ENCODE measurements at places on chromosomes 3 and 15.

GRCh38 chr15:35723120-35723847, 177.3 kb upstream of the DPH6 start:
- DNase-seq: no peak

DNA sequence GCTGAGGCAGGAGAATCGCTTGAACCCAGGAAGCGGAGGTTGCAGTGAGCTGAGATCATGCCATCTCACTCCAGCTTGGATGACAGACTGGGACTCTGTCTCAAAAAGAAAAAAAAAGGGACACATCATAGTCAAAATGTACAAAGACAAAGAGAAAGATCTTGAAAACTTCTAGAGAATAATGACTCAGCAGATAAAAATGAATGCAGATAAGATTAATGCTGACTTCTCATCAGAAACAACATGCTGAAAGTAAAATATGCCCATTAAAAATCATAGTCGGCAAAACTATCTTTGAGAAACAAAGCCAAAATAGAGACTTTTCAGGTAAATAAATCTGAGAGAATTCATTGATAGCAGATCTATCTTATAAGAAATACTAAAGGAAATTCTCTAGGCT, 271.1 kb upstream of the GPR149 start:
- DNase-seq: no peak

- DNase-seq: no peak
Observed at GRCh38 chr3:43707998-43708397, 17.3 kb downstream of the ABHD5 start.

- DNase-seq: no peak
Observed at GRCh38 chr15:99635794-99636193, 70.0 kb downstream of the MEF2A start.

- no peak for DNase-seq
Observed at GRCh38 chr3:152558386-152558785, 276.5 kb upstream of the P2RY1 start.

DNA sequence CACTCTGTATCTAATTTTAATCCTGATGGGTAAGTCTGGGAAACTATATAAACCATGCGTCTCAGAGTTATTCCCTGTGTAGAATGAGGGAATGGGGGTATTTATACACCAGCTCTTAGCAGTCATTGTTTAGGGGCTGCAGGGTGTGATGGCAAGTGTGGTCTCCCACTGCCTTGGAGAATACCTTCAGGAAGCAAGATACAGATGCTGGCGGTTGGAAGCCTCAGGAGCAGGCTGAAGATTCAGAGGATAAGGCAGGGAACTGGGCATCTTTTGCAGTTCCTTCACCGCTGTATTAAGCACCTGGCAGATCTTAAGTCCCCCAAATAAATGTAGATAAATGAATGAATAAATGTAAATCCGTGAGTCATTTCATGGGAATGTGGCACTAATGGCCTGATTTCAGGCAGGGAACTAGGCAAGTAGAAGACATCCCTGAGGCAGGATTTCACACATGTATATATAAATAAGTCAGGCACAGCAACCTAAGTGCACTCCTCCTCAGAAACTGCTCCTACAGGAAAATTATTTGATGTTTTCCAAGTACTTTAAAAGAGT, 209.2 kb upstream of the GADL1 start:
- DNase-seq: no peak

GRCh38 chr15:65410972-65411371, 11.8 kb downstream of the IGDCC4 start:
- no peak for DNase-seq

DNA sequence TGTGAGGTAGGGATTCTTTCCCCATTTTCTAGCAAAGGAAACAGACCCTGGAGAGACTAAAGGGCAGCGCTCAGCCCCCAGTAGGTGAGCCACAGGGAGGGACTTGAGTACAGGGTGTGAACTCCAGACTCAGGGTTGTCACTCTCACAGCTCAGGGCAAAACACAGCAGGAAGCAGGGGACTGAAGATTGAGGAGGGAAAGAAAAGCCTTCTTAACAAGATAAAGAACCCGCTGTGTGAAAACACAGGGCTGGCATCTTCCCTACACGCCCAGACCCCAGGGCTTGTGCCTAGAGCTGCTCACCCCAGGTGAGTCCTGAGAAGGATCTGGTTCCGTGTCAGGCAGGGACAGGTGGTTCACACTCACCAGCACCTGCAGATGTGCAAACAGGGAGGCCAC, 59.6 kb downstream of the ABTB1 start:
- DNase-seq: no peak

- DNase-seq: no peak
Observed at GRCh38 chr15:89278307-89278706, 34.5 kb downstream of the FANCI start.

DNA sequence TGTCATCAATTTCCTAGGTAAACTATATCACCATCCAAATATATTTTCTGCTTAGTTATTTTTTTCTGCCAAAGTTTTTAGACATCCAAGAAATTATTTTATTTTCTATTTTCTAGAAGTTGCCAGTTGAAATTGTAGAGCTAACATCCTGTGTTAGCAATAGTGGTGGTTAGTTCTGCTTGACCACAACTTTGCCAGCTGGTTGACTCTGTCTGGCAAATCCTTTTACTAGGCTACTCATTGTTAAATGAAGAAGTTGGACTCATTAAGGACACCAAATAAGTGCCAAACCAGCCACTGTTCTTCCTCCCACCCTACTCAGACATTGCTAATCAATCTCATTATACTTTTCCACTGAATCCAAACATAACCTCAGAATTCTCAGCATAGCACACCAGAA, 15.4 kb upstream of the CRBN start:
- DNase-seq: no peak

- no peak for DNase-seq
Observed at GRCh38 chr15:49045751-49046219, 461 bp downstream of the SECISBP2L start.

GRCh38 chr3:127195417-127195816, 2.5 kb downstream of the PRR23E start:
- no peak for DNase-seq

GRCh38 chr3:23945913-23946687, 1.0 kb downstream of the NR1D2 start:
- peak; percentile 98 for DNase-seq

DNA sequence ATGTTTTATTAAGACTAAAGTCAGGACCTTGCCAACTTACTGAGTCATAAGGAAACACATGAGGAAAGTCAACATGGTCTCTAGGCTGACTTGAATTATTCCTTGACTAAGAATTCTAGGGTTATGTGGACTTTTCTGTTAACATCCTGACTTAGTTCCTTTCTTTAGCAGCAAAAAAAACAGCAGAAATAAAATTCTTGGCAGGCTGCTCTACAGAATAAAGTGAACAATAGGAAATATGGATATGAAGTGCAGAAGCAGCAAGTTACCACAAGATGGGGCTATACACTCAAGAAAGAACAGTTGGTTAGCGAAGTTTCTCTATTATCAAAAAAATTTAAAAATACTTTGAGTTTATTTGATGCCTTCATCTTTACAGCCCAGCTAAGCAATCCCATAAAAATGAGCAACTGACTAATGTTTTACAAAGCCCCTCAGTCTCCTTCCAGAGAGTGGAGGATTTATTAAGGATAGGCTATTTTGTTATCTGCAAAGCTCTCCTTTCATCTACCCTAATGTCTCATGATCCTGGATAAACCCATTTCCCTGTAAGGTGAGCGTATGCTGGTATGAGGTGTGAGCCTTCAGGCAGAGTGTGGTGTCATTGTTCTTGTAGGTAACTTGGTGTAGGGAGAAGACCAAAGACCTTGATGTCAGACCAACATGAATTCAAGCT, 23.1 kb upstream of the MCCC1 start:
- peak; percentile 16 for DNase-seq

DNA sequence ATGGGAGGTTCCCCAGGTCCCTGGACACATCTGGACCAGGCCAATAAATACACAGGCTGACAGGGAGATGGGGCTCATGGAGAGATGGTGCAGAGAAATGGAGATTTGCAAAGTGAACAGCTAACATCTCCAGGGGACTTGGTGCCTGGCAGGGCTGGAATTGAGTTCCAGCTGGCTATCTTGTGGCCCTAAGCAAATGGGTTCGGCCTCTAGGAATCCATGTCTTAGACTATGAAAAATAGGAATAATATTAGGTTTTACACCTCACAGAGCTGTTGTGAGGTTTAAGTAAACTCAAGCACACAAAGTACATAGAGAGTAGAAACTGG, 82.9 kb upstream of the SPATA12 start:
- no peak for DNase-seq

DNA sequence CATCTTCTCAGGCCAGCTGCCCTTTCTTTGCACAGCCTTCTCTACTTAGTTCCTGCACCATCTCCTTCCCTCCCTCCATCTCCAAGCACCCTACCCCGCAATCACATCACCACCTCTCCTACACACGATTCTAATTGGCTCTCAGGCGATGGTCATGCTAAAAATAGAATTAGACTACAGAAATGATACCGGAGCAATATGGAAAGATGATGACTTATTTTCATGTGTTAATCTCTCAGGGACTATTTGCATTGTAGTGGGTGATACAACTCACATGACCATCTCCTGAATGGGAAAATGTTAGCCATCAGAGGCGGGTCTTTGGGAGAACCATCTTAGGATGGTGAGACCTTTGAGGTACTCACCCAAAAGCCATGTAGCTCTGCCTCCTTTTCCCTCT, 54.7 kb upstream of the PPARG start:
- no peak for DNase-seq

DNA sequence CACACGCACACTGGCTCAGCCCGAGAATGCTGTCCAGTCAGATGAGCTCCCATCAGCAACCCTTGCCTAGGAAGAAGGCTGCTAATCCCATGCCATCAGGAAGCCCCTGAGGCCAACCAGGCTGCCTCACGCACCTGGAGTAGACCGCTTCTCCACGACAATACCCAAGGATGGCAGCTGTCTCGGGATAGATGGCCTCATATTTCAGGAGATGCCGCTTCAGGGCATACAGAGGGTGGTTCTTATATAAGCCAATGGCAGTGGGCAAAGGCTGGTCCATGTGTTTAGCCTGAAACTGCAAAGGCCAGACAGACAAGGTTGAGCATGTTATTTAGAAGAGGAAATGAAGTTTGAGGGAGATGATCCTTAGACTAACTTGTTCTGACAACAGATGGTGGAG, 22.2 kb downstream of the XPC start:
- DNase-seq: no peak

DNA sequence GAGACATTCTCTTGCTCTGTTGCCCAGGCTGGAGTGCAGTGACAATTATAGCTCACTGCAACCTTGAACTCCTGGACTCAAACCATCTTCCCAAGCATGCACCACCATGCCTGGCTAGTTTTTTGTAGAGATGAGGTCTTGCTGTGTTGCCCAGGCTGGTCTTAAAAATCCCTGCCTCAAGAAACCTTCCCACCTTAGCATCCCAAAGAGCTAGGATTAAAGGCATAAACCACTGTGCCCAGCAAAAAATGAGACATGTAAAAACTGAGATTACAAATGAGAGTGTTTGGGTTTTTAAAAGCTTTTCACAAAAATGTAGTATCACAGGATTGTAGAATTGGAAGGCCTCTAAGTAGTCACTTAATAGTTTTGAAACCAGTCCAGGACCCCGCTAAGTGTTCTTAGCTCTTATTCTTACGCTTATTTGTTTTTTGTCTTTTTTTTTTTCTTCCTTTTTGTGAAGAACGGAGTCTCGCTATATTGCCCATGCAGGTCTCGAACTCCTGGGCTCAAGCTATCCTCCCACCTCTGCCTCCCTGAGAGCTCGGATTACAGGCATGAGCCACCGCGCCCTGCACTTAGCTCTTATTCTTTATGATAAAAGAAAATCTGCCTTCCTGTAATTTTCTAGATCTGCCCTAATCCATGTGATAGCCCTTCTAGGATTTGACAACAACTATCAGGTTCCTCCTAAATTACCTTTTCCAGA, 31.5 kb downstream of the KLHL18 start:
- DNase-seq: no peak

DNA sequence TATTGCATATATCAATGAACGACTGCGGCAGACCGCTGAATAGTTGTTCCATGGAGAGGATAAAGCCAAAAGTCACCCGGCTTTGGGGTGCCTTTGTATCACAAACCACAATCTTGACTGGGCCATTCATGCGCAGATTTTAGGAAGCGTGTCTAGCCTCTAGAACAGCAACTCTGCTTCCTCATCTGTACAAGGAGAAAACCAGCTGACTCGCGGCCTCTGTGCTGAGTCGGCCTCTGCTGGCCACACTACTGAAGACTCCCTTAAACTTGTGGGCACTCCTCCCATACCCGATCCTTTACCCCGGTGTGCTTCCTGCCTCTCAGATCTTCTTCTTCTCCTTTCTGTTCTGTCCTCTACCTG, 872 bp downstream of the DLEC1 start:
- DNase-seq: peak; percentile 76

GRCh38 chr15:33782966-33783365, 185.3 kb upstream of the CHRM5 start:
- DNase-seq: no peak

- no peak for DNase-seq
Observed at GRCh38 chr15:34682674-34683073, 72.1 kb downstream of the GJD2 start.

- DNase-seq: no peak
Observed at GRCh38 chr3:153414982-153415381, 253.0 kb downstream of the RAP2B start.

GRCh38 chr15:79922512-79923078, 25.8 kb upstream of the MTHFS start:
- DNase-seq: no peak

DNA sequence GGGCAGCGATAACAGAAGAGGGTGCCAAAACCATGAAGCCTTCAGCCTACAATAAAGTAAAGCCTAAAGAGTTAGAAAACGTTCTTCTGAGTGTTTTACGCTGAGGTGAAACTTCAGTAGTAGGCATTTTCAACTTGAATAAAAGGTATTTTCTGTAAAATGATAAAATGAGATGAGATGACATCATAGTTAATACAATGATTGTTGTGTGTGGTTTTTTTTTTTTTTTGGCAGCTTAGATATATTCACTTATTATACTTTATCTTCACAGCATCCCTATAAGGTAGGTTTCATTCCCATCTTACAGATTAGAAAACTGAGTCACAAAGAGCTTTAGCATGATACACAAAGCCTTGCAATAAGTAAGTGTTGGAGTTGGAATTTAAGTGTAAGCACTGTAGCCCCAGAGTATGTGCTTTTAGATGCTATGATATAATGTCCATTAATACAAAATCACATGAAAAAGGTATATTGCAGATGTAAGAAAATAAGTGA, 291.9 kb upstream of the GRM7 start:
- no peak for DNase-seq

All from CD4-positive, alpha-beta T cell treated with Interleukin-6 for 4 hours (primary cell).